ENCODE measurements at places on chromosomes 4 and X.

DNA sequence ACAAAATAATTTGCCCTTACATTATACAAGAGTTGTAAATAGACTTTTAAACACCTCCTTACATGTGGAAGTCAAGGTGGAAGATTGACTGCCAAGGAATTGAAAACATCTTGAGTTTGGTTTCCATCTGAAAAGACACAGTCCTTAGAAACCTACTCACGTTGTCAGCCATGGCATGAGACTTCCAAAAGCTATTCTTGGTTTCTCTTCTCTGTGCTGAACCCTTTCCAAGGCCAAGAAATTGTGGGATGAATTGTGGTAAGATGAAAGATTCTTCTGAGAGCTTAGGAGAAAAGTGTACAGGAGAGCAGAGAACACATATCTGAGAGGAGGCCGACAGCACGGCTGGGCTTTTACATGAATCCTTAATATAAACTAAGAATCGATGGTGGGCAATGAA lies 370.0 kb downstream of the FBXW7 start:
- DNase-seq, result no peak

GRCh38 chrX:134172588-134173259 lies 64.3 kb upstream of the CCDC160 start:
- peak; percentile 58 for DNase-seq

DNA sequence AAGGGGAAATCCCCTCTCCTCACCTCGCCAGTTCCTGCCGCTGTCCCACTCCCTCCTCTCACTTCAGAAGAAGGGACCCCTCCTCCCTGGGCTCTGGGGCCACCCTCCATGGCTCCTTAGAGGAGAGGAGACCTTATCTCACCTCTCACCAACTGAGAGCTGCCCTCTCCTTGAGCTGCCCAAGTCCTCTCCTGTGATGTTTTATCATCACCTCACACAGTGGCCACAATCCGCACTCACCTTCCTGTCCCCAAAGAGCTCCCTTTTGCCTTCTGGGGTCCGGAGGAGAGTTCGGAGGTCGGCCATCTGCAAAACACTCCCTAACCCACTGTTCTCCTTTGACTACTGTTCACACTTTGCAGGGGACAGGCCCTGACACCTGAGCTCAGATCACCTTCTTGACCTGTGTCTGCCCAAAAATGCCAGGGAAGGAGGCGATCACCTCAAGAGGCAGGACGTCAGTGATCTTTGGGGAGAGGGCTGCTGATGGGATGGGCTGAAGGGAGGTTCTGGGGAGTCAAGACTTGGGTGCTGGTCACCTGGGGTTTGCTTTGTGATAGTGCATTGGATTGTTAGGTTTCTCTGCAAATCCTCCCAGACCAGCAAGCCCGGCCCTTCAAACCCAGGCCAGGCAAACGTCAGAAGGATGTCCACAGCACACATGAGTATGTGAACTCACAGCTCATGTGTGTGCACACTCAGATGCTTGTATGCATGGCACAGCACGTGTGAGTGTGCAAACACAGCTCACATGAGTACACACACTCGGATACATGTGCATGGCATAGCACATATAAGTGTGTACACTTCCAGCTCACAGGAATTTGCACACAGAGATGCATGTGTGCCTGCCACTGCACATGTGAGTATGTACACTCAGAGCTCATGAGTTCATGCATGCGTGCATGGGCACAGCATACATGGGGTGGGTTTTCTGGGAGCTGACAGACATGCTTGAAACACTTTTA lies 41.8 kb downstream of the HTRA3 start:
- no peak for DNase-seq

DNA sequence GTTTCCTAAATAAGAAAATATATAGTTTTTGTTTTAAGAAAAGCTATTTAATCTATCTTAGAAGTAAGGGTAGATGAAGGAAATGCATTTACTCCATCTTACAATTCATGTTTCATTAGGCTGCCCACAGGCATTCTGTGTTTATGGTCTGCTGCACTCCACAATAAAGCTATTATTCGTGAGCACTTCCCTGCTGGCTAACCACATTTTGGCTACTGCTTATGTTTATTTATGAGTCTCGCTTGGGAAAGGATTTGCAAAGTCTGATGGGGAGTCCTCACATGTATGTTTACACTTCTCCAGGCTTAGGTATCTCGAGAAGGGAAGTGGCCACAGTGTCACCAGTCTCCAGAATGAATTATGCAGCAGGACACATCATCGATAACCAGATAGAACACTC lies 260.8 kb upstream of the VCX start:
- DNase-seq, result no peak

DNA sequence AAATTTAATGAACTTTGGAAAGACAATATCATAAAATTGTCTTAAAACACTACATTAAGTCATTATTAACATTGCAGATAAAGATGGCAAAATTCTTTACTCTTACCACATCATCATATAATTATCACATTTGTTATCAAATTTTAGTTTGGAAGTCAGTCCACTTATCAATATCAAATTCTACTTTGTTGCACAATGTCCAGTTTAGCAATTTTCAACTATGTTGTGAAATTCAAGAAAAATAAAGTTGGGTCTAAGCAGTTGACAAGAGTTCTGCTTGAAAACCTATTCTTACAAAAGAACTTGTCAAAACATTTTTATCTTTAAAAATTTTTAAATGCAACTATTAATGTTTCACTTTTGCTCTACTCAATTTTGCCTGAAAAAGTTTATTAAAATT lies 44.7 kb upstream of the TET2 start:
- DNase-seq, result no peak

GRCh38 chrX:120456973-120457372 lies 12.1 kb downstream of the LAMP2 start:
- no peak for DNase-seq

DNA sequence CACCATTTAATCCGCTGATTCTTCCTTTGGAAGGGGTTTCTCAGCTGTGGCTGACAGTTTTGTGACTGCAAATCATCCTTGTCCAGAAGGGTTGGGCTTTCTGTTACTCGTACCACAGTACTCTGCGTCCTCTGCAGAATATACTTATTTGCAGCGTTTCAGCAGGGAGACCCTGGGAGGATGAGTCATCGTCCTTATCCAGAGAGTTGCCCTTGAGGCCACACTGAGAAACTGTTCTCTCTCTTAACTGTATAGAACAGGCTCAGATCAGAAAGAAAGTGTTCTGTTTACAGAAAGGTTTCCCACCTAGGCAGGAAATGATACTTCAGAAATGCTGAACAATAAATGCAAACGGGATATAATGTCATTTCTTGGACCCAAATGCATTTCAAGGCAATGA lies 47.8 kb upstream of the DDX53 start:
- no peak for DNase-seq

- DNase-seq, result no peak
These were observed 121.4 kb downstream of the NHS start for GRCh38 chrX:17496407-17496806.

DNA sequence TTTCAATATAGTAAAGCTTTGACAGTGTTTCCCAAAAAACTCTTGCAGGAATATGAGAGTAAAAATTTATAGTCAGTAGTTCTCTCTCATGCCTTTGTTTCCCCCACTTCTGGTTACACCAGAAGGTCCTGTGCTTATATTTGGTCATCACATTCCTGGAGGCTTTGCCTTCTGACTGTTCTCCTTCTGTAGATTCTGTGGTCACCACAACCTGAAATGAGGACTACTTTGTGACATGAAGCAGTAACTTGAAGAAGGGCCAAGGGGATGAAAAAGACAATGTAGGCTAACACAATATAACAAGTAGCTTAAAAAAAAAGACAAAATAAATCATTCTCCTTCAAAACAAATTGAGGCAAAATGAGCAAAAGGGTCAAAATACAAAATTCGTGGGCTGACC lies 366.2 kb upstream of the NR3C2 start:
- DNase-seq, result no peak

GRCh38 chr4:77695774-77696173 lies 90.2 kb downstream of the CXCL13 start:
- DNase-seq, result no peak

DNA sequence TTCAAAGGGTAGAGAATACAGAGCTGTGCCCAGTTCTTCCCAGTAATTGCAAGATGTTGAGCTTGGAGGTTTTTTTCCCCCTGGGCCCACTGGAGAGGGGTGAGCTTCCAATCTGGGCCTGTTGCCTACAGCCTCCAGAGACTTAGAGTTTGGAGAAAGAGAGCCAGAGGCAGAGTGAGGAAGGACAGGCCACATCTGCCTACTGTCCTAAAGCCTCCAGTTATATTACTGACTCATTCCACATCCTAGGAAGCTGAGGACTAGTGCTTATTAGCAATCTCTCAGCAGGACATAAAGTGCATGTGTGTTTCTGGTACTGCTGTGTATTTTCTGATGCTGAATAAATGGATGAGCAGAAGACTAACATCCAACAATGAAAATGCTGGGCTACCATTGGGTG lies 181.0 kb upstream of the MAMLD1 start:
- DNase-seq, result no peak

GRCh38 chr4:187944179-187944578 lies 51.4 kb upstream of the ZFP42 start:
- no peak for DNase-seq

DNA sequence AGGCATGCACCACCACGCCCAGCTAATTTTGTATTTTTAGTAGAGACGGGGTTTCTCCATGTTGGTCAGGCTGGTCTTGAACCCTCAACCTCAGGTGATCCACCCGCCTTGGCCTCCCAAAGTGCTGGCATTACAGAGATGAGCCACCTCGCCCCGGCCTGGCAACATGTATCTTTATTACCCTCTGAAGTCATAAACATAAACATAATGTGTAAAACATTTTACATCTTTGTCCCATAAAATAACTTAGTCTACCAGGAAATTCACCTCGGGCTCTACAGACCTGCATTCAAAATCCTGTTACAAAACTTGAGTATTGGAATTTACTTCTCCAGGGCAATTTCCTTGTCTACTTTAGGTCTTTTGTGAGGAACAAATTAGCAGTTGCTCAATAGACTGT lies 68.1 kb upstream of the DUSP21 start:
- DNase-seq, result no peak

DNA sequence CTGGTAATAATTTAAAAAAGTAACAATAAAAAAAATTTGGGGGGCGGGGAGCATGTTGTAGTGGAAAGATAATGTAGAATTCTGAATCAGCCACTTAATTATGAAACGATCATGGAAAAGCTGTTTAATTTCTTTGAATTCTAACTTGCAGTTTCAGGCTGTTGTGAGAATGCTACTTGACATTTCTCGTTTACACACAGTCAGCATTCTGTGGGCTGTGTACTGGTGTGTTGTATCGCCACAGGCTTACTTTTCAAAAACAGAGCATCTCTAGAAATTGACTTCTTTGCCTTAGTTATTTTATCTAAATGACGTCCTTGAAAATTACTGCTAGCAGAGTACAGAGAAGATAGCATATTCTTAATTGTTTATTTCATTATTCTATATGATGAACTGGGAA lies 350.4 kb downstream of the FSTL5 start:
- no peak for DNase-seq

DNA sequence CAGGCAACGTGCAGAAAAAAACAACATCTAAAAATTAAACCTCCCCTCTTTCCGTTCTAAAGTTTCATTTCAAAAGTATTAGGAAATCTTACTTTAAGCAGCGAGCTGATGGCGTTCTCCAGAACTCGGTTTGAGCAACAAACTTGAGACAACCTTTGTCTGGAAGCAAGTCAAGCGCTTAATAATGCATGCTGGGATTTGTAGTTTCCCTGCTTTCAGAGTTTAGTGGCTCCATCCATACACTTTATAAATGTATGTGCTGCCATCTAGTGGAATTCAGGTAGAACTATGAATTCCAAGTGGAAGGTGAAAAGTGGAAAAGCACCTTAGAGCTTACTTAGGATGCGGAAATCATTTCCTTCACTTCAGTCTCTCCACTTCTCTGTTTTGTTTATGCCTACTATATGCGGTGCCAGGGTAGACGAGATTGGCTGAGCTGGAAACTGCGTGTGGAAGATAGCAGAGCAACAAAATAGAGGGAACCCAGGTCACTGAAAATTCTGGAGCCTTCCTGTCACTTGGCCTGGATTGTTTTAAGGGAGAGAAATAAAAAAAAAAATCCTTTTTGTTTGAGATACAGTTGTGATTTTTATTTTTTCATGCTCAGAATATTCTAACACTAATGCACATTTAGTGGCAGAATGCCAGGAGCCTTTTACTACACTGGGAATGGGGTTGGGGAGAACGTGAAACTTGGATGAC lies at the start of gene BDH2:
TSS of gene BDH2 (minus strand) at position 144 of the 702 bp plus-strand sequence. CDS start 3,580 bp downstream, outside the sequence.
- peak; percentile 71 for DNase-seq

DNA sequence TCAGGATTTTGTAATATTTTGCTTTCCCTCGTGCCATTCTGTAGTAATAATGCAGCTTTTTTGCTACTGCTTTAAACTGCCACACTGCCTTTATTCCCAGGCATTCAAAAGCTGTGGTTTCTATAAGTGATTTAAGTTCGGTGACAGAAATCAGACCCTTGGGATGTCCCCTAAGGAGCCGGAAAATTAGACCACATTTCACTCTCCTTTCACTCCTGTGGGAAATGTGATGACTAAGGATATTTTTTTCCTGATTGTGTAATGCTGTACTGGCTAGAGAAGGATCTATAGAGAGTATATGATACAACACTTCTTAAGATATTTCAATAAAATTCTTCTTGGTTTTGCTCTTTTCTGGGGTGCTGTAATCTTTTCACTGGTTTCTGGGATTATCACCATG lies 24.4 kb downstream of the UGT2A3 start:
- DNase-seq, result no peak

- DNase-seq, result peak; percentile 90
These were observed 68.4 kb downstream of the TAPT1 start for GRCh38 chr4:16157609-16158503.

GRCh38 chr4:119638359-119638758 lies 9.8 kb upstream of the PDE5A start:
- DNase-seq, result no peak

GRCh38 chr4:80535551-80535950 lies 200.0 kb downstream of the CFAP299 start:
- no peak for DNase-seq

DNA sequence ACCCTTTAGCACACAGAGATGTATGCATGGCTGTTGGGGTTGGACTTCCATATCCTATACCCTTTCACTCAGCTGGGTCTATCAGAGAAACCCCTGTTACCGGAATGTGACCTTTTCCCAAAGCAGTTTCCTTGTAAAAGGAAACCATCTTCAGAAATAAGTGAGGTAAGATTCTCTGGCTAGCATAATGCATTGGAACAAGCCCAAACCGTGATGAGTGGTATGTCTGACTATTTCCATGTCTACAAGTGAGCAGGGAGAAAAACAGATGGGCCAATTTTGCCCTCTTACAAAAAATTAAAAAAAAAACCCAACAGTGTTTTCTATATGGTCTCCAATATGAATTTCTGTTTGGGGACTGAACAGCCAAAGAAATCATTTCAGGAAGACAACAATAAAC lies 283.9 kb downstream of the SMARCA1 start:
- no peak for DNase-seq

GRCh38 chr4:41670530-41670929 lies 78.0 kb downstream of the PHOX2B start:
- DNase-seq, result no peak

DNA sequence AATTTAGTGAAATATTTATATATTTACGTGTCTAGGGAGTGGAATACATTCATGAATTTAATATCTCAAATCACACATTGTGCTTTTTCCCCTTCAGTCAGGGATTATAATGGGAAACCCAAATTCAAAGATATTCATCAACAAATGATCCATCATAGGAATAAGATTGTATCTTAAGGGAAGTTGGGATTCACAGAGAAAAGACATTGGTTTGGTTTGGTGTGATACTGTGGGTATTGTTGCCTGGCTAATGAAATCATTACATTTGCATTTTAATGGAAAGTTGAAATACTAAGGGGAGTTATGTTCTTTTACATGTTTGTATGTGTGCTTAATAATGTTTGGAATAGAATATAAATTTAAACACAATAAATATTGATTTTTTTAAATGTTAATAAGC lies 1.7 kb downstream of the TET2 start:
- DNase-seq, result no peak

GRCh38 chr4:1579001-1579900 lies 104.9 kb downstream of the FAM53A start:
- DNase-seq, result peak; percentile 93

Data from D341Med (cell line).